ENCODE measurements at places on chromosomes 1 and 21.

GRCh38 chr1:119298687-119299303 lies 69.8 kb upstream of the HAO2 start:
- no peak for DNase-seq

- DNase-seq, result no peak
These were observed 1.8 kb downstream of the SRM start for GRCh38 chr1:11058026-11058425.

DNA sequence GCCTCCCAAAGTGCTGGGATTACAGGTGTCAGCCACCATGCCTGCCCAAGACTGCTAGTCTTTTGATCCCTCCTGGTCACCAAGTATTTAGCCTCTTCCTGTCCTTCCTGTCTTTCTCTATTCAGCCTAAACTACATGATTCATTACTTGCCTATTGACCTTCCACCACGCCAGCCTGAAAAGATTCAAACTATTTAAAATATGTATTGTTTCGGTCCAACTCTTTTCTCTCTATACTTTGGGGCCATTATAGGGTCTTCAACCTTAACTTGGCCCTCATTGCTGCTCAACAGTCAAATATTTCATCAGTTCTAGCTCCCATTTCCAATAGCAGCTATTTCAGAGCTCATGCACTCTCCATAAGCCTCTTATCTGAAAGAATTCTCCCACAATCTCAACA lies 153.0 kb downstream of the TNFSF18 start:
- no peak for DNase-seq

- no peak for DNase-seq
These were observed 173.5 kb downstream of the ZC3H11B start for GRCh38 chr1:219439376-219439775.

- no peak for DNase-seq
These were observed 316.9 kb downstream of the VAV3 start for GRCh38 chr1:107648071-107648470.

DNA sequence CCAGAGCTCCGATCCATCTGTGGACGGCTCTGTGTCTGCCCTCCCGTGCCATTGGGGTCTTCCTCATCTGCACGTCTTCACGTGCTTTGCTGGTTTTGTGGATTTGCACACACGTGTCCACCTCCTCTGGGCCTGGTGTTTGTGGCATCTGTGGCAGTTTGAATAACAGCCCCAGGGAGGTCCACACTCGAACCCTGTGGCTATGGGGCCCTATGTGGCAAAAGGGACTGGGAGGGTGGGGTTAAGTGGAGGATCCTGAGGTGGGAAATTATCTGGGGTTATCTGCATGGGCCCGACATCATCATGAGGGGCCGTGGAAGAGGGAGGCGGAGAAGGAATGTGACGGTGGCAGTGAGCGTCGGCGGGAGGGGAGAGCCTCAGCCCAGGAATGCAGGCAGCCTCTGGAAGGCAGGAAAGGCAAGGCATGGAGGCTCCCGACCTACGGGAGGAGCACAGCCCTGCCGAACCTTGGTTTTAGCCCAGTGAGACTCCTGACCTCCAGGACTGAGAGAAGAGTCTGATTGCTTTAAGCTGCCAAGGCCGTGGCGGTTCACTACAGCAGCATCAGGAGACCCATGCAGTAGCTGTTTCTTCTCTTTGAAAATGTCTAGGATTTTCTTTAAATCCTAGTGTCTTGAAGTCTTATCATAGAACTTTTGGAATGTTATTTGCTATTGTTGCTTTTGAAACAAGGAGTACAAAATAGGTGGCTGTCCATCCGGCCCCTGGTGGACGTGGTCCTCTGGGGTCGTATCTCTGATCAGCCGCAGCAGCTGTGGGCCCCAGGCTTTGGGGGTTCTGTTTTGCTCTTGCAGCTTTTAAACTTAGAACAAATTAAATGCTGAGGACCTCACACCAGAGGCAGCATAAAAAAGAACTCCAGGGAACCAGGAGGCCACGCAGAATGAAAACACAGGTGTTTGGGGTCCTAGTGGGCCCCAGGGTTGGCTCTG lies 40.0 kb upstream of the LRRC3 start:
- DNase-seq, result no peak

DNA sequence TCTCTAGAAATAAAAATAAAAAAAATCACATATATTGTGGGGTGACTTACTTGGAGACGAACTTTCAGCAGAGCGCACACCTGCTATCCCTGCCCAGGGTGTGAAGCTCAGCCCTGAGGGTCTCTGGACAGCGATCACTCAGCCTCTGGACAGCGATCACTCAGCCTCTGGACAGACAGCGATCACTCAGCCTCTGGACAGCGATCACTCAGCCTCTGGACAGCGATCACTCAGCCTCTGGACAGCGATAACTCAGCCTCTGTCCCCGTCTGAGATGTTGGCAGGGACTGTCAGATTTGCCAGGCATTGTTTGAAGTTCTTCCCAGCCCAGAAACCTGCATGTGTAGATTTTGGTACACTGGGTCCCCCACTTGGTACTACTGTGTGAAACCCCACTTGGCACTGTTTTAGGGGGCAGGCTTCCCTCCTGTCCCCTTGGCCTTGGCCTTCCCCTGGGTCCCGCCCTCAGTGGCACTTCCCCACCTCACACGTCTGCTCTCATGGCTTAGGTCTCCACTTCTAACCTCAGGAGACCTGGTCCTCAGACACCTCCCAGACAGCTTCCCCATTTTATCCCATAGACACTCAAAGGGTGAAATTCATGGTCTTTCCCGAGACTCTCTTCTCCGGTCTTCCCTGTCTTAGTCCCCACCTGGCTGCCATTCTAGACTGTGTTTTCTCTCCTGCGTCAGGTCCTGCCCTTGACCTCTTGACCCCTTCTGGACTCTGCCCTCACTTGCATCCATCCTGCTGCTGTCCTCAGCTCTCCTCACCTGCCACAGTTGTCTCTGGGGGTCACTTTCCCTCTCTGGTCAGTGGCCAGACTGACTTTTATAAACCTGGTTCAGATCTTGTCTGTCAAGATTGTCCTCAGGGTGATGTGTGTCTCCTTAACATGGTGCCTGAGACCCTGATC lies 10.2 kb downstream of the PSEN2 start:
- DNase-seq, result no peak
